Stimulated activated naive CD4-positive, alpha-beta T cell (primary cell): ENCODE measurements at places on chromosomes 1 and 21.

GRCh38 chr1:116966791-116967190, 34.8 kb upstream of the CD101 start:
- DNase-seq = no peak

DNA sequence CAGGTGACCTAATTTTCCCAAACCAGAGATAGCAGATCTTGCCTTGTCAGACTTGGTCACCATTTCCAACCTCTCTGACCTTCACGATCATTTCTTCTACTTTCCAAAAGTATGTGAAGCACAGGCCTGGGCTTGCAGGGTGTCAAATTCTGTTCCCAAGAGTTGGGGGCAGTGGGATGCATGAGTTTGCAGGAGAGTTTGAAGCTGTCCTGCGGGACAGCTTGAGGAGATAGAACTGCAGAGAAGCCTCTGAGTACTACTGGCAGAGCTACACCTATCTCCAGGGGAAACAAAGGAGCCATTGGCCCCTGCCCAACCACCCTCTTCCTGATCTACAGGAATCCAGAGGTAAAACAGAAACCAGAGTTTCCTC, 11.3 kb downstream of the TXNIP start:
- DNase-seq = no peak

GRCh38 chr1:193952778-193953374, 766.5 kb upstream of the B3GALT2 start:
- no peak for DNase-seq

- DNase-seq = no peak
These were observed 52.9 kb downstream of the NCF2 start for GRCh38 chr1:183537405-183537804.

DNA sequence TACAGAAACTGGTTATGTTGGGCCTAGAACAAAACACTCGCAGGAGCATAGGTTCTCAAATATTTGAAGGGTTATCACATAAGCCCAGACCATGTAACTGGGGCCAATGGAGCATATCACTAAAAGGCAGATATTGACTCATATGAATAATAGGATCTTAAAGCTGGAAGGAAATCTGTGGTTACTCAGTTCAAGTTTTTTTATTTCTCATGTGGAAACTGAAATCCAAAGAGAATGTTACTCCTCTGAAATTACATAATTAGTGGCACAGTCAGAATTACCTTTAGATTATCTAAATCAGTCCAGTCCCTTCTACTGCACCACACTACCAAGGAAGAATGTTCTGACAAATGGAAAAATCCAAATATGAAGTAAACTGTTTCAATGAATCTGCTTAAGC, 12.0 kb downstream of the SLAMF8 start:
- DNase-seq = no peak

DNA sequence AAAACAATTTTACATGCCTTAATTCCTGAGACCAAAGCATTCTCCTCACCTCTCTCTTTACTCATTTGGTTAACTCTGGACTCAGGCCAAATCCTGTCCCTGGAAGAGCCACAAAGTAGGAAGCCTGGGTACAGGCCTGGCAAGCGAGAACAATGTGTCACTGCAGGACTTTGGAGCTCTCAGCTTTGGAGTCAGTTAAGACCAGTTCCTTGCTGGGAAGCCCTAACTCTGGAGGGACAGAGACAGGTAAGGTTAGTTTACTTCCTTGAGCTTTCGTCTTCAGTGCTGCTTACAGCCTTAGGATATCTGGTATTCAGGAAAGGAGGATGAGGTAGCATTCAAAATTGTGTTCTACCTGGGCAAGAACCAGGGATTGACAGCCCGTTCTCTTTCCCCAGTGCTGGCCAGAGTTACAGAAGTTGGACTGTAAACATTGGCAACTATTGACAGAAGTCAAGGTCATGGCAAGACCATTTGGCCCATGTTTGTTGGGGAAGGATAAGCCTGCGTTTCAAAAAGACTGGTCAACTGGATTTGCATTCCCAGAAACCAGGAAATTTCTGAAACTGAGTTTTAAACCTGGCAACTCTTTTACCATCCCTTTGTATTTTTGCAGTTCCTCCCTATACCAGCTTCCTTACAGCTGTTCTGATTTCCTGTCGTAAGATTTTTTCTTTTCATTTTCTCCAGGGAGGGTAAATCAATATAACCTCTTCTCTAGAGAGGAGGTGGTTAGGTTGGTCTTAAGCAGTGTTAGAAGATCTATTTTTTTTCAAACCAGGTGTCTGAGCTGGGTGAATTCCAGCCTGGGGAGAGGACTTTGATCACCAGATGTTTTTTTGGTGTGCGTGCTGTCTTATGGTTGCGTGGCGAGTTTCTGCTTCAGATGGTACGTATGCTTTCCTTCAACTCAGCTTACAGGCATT, at the start of gene C4BPB:
TSS of gene C4BPB (plus strand) at position 160 of the 926 bp plus-strand sequence. CDS start at position 832, 672 bp downstream.
- DNase-seq = peak; percentile 48

GRCh38 chr1:22530715-22531114, 32.6 kb upstream of the EPHA8 start:
- DNase-seq = no peak

- DNase-seq = no peak
These were observed 22.1 kb downstream of the LRRC7 start for GRCh38 chr1:69589799-69590198.

DNA sequence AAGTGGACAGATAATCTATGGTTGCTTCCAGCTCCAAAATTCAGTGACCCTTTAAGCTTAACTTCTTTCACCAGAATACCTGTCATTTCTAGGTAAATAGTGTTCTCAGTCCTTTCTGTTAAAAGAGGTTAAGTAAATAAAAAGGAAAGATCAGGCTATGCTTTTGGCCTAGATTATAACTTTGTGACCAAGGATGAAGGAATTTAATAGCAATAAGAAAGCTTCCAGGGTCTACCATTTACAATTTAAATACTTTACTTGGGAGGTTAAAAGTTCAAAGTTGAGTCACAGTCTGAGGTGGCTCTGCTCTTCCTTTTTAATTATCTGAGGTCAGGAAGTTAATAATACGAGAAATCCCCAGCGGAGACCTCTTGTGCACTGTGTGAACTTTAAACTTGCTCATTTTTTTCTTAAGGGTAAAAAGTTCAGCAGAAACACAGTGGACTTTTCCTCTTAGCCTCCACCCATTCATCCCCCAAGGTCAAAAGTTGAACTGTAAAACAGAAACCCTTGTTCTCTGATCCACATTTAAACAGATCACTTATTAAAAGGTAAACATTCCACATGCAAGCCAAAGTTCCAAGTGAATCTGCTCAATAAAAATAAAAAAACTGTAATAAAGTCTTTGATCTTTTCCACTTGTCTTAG, 187.1 kb downstream of the NRIP1 start:
- no peak for DNase-seq

- DNase-seq = peak; percentile 38
These were observed 431 bp downstream of the EEIG2 start for GRCh38 chr1:108560189-108560873.

GRCh38 chr21:31874812-31875212, 2.0 kb downstream of the HUNK start:
- no peak for DNase-seq

DNA sequence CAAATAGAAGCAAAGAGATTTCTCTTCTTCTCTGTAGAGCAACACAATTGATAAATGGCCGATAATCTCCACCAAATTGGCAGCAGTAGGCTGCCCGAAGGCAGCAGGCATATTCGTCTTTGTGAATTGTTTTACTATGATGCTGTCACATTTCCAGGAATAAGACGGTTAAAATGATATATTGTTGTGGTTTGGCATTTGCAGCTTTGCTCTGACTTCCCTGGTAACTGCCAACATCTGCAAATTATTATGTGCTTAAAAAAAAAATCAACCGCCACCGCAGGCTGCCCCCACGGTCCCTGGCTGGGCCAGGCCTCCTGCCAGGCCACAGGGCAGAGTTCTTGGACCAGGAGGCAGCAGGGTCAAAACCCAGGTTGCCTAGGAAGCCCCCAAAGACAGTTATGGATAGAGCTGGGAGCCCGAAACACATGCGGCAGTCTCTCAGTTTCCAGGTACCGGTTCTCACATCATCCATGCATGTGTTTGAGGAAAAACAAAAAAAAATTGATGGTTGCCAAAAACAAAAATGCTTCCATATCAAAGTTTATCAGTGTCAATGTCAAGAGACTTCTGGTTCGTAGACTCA, 179.3 kb downstream of the ETS2 start:
- DNase-seq = no peak

GRCh38 chr1:219317762-219318353, 144.2 kb downstream of the LYPLAL1 start:
- DNase-seq = no peak

GRCh38 chr1:201904579-201904978, 15.9 kb downstream of the SHISA4 start:
- DNase-seq = no peak

GRCh38 chr21:43975469-43976098, 36.5 kb upstream of the TRAPPC10 start:
- DNase-seq = peak; percentile 69
